Fibroblast of skin of scalp (primary cell): ENCODE measurements at places on chromosomes 3 and 15.

GRCh38 chr15:37375519-37375918, 275.2 kb upstream of the MEIS2 start:
- DNase-seq: peak; percentile 22

DNA sequence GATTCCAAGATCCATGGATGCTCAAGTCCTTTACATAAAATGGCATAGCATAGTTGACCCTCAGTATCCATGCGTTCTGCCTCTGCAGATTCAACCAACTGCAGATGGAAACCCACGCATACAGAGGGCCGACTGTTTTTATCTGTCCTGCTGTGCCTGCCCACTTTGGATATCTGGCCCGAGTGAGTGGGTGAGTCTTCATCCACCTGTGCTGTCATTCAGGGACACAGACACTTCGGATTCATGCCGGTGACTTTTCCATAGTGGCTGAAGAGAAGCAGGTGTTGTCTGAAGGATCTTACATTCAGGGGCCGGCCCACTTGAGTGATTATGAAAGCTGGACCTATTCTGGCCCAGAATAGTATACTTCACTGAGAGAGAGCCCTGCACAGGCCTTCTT, 85.1 kb downstream of the RYR3 start:
- DNase-seq: no peak

GRCh38 chr3:30894521-30895251, at the start of gene GADL1:
Gene GADL1 (minus strand): TSS chr3:30894661. CDS start chr3:30894614, 47 bp downstream.
- peak; percentile 21 for DNase-seq

- no peak for DNase-seq
Measured at GRCh38 chr3:119924111-119925094, 142.5 kb downstream of the NR1I2 start.

DNA sequence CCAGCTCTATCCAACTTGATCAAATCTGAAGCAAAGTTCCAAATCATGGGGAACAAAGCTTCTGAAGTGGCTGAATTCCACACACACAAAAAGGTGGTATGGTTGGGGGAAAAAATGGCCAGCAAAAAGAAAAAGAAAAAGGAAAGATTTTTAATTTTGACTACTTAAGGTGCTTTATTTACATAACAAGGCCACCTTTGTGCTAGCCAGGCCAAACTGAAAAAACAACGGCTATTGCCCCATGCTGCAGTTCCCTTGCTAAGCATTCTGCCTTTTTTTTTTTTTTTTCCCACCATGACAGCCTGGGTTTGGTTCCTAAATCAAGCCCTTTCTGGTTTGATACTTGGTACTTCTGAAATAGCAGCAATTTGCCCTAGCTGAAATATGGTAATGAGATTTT, 66.5 kb upstream of the DAZL start:
- no peak for DNase-seq

GRCh38 chr3:173685456-173685855, 287.9 kb downstream of the NLGN1 start:
- DNase-seq: no peak

GRCh38 chr3:52218454-52218853, 7.0 kb downstream of the TLR9 start:
- DNase-seq: no peak

DNA sequence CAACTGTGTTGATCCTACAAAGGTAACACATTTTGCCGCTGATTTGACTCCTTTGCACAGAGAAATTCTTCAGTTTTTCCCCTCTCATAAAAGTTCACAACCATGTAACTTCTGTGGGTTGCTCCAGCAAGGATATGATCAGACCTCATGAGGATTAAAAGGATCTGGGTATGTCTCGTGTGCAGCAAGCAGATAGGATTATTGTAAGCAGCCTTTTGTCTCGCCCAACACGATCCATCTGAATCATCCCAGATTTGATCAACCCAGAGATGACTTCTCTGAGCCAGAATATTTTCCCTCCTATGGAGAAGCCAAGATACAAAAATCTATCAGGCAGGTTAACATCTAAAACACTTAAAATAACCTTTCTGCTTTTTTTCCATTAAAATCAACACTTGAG, 12.8 kb upstream of the BNIP2 start:
- no peak for DNase-seq

DNA sequence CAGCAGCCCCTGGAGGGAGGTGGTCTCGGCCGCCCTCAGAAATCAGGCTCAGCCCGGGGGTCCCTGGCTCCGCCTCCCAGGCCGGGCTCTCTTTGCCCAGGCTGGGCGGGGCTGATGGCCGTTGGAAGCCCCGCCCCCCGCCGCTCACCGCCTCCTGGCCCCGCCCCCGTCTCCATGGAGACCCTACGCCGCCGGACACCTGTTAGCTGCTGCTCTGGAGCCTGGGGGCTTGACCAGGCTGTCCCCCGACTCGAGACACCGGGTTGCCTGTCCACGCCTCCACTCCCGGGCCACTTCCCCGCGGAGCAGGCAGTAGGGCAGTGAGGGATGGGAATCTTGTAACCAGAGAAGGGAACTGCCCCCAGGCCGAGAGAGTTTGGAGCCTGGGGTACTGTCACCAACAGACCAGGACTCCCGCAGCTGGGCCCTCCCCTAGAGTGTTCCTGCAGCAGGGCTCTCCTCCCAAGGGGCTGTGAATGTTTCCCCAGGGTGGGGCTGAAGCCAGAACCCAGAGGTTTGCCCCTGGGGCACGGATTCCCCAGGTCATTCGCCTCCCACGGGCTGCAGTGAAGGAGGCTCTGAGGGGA, 27.8 kb upstream of the RPL32 start:
- no peak for DNase-seq

DNA sequence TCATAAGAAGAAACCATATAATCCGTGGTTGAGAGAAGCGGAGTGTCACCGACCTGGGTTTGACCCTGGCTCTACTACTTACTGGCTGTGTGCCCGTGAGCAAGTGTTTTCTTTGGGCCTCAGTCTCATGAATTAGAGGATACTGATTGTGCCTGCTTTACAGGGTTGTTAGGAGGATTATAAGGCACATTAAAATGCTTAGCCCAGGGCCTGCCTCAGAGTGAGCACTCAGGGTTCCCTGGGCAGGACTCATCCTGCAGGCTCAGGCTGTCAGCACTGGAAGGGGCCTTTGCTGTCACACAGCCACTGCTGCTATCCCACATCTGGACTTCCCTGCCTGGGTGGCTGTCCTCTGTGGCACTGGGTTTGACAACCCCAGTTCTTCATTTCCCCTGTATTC, 4.7 kb downstream of the PLA2G4F start:
- no peak for DNase-seq

DNA sequence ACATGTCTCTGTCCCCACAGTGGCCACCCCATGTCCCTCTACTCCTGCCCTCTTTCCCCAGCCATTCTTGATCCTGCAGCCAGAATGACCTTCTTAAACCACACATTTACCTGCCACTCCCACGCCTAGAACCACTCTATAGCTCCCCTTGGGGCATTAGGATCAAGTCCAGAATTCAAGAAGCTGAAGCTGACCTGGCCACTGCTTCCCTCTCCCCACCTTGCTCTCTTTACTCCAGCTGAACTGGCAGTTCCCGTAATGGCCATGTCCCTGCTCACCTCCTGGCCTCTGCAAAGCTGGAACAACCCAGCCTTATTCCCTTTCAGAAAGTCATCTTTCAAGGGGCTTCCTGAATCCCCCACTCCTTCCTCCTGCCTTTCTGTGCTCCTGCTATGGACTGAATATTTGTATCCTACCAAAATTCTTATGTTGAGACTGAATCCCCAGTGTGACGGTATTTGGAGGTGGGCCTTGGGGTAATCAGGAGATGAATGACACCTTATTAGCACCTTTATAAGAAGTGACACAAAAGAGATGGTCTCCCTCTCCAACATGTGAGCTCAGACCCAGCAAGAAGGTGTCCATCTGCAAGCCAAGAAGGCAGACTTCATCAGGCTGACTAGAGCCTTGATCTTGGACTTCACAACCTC, 3.8 kb downstream of the CSRNP1 start:
- no peak for DNase-seq

DNA sequence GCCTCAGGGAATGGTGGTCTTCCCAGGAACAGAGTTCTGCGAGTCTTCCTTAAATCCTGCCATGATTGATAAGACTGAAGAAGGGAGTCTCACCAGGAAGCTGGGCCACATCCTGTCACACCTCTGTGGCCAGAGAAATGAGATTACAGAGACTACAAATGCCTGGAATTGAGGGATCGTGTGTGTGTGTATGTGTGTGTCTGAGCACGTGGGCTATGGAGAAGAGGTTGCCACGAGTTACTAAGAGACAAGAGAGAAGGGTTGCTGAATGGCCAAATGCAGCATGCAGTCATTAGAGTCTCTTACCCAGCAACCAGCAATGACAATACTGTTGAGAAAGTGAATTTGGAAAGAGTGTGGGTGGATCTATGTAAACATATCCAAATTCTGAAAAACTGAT, 443.1 kb downstream of the MFSD1 start:
- DNase-seq: no peak

DNA sequence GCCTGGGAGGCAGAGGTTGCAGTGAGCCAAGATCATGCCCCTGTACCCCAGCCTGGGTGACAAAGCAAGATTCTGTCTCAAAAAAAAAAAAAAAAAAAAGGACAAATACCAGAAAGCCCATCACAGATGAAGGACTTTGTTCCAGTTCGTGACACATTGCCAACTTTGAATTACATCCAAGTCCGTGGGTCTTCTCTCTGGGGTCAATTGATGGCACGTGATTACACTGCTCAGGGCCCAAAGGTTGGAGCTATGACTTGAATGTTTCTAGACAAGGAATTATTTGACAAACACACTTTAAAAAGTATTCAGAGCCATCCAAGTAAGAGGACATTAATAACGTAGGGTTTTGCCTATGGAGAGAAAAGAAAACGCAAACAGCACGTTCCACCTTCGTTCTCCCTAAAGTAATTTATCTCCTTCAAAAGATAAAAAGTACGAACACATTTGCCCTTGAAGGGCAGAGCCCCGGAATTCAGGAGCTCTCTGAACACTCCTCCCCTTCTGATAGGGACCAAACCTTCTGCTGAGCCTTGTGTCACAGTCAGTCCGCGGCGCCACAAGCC, 31.3 kb upstream of the ST3GAL6 start:
- DNase-seq: no peak

- DNase-seq: no peak
Measured at GRCh38 chr3:186138272-186138981, 29.5 kb upstream of the ETV5 start.

DNA sequence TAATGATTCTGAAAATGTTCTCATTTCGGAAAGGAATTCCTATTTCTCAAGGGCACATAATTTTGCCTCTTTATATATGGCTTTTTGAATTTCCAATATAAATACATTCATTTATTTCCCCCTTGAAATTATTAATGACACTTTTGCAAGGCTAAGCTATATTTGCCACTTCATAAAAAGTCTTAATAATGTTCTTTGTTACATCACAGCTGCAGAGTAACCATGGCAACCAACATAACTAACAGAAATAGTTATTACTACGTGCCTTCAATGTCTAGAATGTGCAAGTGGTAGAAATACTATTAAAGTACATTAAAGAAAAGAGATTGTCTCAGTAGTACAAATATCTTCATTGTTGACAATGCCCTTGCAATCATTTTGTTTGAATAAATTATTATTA, 471.8 kb downstream of the C3orf38 start:
- DNase-seq: no peak

GRCh38 chr3:50464569-50464968, 38.9 kb downstream of the CACNA2D2 start:
- DNase-seq: no peak

DNA sequence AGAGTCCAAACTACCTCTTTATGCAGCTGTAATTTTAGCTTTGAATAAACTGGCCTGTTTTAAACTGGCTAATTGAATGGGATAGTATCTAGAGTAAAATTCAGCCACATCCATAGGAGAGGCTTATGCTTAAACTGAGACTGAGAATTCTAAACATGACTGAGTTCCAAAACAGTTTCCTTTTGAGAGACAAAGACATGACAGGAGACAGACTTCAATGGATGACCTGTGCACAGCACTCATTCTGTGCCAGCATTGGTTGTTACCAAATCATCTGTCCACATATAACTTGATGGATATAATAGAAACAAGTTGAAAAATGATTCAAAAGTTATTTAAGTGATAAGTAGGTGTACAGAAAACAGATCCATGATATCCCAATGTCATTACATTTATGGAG, 20.9 kb downstream of the IL12A start:
- no peak for DNase-seq

- no peak for DNase-seq
Measured at GRCh38 chr3:53817809-53818208, 28.4 kb downstream of the CHDH start.

GRCh38 chr3:155065537-155065936, 14.6 kb upstream of the MME start:
- peak; percentile 85 for DNase-seq

DNA sequence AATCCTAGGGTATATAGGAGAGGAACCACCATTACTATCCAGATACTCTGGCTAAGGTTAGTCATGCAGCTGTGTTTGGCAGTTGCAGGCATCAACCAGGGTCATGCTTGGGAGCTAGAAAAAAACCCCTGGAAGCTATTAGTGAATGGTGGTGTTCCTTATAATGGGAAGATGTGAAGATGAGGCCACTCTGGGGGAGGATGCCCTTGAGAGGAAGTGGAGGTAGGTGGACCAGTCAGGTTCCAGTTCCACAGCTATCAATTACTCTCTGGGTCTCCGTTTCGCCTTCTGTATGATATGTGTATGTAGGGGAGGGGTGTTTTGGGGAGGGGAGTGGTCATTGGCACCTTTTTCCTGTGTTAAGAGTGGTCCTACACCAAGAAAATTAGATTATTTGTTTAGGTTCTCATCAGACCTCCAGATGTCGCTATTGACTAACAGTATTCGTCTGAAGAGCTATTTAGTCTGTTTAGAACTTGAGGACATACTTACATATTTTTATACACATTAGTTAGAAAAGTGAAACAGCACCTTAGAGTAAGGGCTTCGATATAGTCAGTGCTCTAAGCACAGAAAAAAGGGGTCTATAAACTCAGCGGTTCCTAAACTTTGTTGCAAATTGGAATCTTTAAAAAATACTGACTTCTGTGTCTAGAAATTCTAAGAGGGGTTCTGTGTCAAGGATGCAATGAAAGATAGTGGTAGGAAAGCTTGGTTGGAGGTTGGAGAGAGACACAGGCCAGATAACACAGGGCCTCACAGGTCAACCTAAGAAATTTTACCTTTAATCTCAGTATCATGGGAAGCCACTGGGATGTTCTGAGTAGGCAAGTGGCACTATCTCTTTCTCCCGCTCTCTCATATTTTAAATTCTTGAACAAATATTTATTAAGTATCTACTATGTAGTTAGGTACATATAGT, 9.1 kb upstream of the HPS3 start:
- peak; percentile 68 for DNase-seq

GRCh38 chr3:41464401-41464800, 265.1 kb downstream of the CTNNB1 start:
- peak; percentile 9 for DNase-seq

DNA sequence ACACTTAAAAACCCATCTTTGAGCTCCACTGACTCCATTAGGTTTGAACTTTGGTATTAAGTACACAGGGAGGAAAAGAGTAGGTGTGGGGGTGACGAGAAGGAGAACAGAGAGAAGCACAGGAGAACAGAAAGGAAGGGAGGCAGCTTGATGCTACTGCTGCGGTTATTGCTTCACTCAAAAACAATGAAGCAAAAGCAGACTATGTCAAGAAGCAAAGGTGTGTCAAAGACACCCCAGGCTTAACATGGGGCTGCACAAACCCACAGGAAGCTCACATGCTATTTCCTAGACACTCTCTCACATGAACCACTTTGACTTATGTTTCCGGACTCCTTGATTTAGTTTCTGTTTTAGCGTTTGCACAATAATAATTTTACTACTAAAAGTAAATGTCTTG, 961.0 kb upstream of the CFAP20DC start:
- DNase-seq: no peak
